ENCODE measurements at places on chromosomes 16 and 17.
A peak's percentile ranks its signal among the peaks of the same experiment; 100 is the strongest.

DNA sequence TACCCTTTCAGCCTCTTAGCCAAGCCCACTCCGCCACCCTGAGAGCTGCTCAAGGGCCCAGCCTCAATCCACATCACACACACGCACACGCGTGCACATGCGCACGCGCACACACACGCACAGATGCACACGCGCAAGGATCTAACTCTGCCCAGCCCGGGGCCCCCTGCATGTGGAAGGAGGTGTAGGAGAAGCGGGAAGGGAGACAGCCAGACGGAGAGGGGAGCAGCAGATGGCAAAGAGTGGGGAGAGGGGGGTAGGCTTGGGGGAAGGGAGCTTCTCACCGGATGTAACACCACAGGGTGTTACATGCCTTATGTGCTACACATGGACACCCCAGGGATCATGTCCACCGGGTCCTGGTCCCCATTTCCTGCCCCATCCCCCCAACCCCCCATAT lies 15.3 kb downstream of the DLG4 start:
- H3K4me1 ChIP-seq, result peaks cover 39% of the 10 kb centered on the region
- peak overlapping the region; percentile 55 for H3K4me3 ChIP-seq
- peaks cover 19% of the 10 kb centered on the region for H3K36me3 ChIP-seq
- peak overlapping the region; percentile 65 for H3K27ac ChIP-seq
- no peak for DNase-seq

DNA sequence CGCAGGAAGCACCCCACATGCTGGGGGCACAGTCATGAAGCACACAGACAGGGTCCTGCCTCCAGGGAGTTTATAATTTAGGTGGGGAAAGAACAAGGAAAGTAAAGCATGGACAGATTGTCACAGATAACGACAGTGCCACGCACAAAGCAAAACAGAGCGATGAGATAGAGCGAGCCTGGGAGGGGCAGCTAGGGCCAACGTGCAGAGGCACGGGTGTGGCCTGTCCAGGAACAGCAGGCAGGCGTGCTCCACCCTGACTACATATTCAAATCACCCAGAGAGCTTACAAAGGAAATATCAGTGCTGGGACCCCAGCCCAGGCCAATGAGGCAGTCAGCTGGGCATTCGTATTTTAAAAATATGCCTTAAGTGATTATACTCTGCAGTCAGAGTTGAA lies 16.8 kb downstream of the LGALS9 start:
- no peaks in the 10 kb centered on the region for H3K36me3 ChIP-seq
- DNase-seq, result no peak
- peaks cover 10% of the 10 kb centered on the region for H3K4me1 ChIP-seq
- no peak overlapping the region for H3K27ac ChIP-seq
- no peaks in the 10 kb centered on the region for H3K27me3 ChIP-seq

DNA sequence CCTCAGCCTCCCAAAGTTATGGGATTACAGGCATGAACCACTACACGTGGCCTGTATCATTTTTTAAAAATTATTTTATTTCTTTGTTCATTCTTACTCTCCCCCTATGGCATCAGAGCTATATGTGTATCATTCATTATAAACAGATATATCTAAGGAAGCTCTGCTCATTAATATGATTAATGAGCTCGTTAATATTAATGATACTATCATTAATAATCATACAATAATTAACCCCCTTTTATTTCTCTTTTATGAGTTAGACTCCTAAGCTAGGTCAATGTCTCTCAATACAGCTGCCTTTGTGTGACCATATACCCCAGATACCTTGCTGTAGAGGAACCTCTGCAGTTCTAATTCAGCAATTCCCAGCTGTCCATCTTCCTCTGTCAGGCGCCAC lies 4.5 kb upstream of the RSKR start:
- no peak overlapping the region for H3K4me3 ChIP-seq
- peaks cover 99% of the 10 kb centered on the region for H3K36me3 ChIP-seq
- no peaks in the 10 kb centered on the region for H3K27me3 ChIP-seq
- no peak for DNase-seq

- H3K27me3 ChIP-seq, result no peaks in the 10 kb centered on the region
- peak; percentile 75 for DNase-seq
- no peak overlapping the region for H3K4me3 ChIP-seq
- no peak overlapping the region for H3K27ac ChIP-seq
Observed at GRCh38 chr17:73902416-73903181, 258.4 kb upstream of the SDK2 start.

GRCh38 chr16:54873071-54873470 lies 57.6 kb upstream of the IRX5 start:
- no peak for DNase-seq
- no peak overlapping the region for H3K27ac ChIP-seq
- no peak overlapping the region for H3K4me3 ChIP-seq
- H3K4me1 ChIP-seq, result no peaks in the 10 kb centered on the region

- H3K4me3 ChIP-seq, result no peak overlapping the region
- peaks cover 24% of the 10 kb centered on the region for H3K4me1 ChIP-seq
- H3K27ac ChIP-seq, result no peak overlapping the region
- H3K36me3 ChIP-seq, result no peaks in the 10 kb centered on the region
Observed at GRCh38 chr17:81440511-81441244, 45.4 kb downstream of the BAHCC1 start.

GRCh38 chr16:24909856-24910255 lies 64.1 kb downstream of the SLC5A11 start:
- H3K36me3 ChIP-seq, result no peaks in the 10 kb centered on the region
- no peak overlapping the region for H3K27ac ChIP-seq
- no peaks in the 10 kb centered on the region for H3K4me1 ChIP-seq
- DNase-seq, result no peak
- H3K4me3 ChIP-seq, result no peak overlapping the region
